Glutamatergic neuron (in vitro differentiated cells): ENCODE measurements at places on chromosomes 4 and X. TPM values are rescaled to one million over a fixed set of nuclear protein-coding genes. Genes with fewer than 3 reads are reported as not detected.
A peak's percentile ranks its signal among the peaks of the same experiment; 100 is the strongest.

GRCh38 chrX:136577552-136577951 is 45.5 kb downstream of the VGLL1 start:
- peak; percentile 60 for DNase-seq

- DNase-seq: no peak
Observed at GRCh38 chr4:88143504-88143903, 14.9 kb downstream of the ABCG2 start.

DNA sequence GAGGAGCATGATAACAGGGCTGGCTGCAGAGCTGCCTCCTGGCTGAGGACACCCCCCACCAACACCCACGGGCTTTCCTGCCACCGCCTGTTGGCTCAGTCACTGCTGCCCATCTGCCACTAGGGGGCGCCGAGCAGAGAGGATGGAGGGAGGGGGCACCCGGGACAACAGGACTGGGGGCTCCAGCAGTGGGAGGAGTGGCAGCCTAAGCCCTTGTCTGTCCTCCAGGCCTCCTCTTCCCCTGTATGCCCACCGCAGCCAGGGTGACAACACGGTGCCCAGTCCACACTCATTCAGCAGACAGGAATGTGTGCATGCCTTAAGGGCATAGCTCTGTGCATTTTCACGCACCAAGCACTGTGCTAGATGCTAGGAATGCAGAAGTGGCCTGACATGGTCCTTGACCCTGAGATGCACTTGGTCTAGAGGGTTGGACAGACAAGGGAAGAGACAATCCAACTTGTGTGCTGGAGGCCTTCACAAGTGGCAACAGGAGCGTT is 149.9 kb downstream of the AMMECR1 start:
- DNase-seq: peak; percentile 49

DNA sequence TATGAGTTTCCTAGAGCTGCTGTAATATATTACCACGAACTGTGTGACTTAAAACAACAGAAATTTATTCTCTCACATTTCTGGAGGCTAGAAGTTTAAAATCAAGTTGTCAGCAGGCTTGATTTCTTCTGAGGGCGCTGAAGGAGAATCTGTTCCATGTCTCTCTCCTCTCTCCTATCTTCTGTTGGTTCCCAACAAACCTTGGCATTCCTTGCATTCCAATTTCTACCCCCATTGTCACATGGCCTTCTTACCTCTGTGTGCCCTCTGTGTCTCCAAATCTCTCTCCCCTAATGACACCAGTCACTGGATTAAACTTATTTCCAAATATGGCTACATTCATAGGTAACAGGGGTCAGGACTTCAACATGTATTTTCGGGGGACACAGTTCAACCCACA is 672.7 kb downstream of the RPA4 start:
- no peak for DNase-seq

DNA sequence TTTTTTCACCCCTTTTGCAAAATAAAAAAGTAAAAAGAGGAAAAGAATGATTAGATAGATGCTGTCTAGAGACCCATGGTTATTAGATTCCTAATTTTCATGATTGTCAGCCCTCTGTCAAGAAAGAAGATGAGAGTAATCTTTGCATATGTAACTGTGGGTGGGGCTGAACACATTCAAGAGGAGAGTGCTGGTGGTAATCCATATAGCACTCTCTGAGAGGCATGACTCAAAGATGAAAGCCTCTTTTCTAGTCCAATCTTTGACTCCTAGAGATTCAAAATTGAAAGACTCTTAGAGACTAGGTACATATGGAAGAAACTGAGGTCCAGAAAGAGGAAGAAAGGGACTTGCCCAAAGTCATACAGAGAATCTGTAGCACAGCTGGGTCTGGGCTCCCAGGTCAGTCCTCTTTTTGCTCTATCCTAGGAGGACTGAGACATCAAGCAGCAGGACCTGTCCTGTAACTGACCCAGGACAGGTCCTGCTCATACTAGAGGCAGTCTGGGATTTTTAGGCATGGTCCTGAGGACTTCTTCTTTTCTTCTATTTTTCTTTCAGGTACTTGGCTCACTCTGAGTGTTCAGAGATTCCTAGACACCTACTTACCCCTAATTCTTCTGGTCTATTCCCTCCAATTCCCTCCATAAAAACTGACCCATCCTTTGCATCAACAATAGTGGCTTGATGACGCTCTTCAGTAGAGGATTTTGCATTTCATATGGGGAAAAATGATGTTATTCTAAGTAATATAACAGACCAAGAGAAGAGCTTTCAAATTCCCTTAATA is 23.8 kb downstream of the VSIG4 start:
- DNase-seq: no peak

DNA sequence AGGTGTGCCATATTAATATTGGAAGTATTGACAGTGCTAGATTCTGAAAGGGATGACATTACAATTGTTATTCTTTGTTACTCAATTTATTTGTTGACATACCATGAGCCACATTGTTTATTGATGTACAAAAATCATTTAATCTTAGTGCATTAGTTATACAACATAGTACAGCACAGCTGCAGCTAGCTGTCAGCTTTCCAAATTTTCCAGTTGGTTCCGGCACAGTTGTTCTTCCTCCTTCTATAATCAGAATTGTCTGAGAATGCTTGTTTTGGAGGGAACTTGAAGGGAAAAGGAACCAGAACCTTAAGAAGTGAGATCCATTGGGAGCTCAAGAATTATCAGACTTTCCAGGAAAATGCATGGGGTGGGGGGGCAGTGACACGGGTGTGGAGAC is 281.4 kb downstream of the ZIC3 start:
- no peak for DNase-seq

The RPS6KA3 gene
- total RNA-seq: 9.0 TPM

The SHISA3 gene
- 0.42 TPM for total RNA-seq
